Pulmonary artery endothelial cell (primary cell): ENCODE measurements at places on chromosomes 7 and 10. TPM values are rescaled to one million over a fixed set of nuclear protein-coding genes. Genes with fewer than 3 reads are reported as not detected.

MYL10 gene
- not detected in 2 replicates for total RNA-seq

DNA sequence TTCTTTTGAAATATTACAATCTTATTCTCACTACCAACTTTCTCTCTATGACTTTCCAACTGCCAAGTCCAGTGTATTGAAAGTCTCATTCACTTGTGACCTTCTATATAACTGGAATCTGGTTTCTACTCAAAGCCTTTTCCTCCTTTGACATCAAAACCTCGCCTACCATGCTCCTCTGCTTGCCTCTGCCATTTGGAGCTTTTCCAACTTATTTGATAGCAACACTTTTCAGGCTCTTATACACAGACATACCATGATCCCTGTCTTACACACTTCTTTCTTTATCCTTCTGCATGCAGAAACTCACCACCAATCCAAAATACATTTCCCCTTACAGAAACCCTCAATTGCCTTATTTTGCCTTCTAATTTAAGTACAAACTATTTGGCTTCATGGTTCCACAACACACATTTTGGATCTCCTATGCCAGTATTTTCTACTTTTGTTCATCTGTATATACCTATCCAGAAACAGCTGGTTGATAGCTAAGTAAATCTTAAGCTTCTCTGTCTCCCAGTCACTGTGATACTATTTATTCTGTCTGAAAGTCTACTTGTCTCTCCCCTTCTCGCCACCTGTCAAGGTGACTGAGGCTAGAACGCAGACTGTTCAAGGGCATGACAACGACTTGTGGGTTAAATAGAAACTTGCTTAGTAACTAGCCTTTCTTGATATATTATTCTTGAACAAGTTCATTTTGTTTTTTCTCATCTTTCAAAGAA, 22.4 kb downstream of the GNG11 start:
- no peak for DNase-seq

DNA sequence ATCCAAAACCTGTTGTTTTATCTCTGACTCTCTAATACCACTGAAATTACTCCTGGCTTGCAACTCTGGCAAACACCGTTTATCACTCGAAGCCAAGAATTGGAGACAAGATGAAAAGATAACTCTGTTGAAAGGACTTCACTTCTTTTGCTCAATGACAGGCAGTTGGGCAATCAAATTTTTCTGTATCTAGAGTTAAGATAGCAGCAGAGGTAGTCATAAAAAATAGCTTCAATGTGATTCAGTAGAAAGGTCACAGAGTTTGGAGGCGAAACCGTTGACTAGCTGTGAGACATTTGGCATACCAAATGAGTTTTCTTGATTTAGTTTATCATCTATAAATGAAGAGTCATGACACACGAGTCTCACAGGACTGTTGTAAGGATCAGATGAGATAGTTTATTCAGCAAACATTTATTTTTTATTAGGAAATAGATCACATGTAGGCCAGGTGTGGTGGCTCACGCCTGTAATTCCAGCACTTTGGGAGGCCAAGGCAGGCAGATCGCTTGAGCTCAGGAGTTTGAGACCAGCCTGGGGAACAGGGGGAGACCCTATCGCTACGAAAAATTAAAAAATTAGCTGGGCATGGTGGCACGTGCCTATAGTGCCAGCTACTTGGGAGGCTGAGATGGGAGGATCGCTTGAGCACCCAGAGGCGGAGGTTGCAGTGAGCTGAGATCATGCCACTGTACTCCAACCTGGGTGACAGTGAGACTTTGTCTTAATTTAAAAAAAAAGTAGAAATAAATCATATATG, 23.6 kb downstream of the AKR1B1 start:
- no peak for DNase-seq

RNLS gene
- total RNA-seq, result 2.2 and 7.1 TPM in 2 replicates

BMPER gene
- 0.42 and 0.46 TPM in 2 replicates for total RNA-seq

- DNase-seq, result no peak
Measured at GRCh38 chr7:28155019-28155660, 25.5 kb downstream of the JAZF1 start.

DNA sequence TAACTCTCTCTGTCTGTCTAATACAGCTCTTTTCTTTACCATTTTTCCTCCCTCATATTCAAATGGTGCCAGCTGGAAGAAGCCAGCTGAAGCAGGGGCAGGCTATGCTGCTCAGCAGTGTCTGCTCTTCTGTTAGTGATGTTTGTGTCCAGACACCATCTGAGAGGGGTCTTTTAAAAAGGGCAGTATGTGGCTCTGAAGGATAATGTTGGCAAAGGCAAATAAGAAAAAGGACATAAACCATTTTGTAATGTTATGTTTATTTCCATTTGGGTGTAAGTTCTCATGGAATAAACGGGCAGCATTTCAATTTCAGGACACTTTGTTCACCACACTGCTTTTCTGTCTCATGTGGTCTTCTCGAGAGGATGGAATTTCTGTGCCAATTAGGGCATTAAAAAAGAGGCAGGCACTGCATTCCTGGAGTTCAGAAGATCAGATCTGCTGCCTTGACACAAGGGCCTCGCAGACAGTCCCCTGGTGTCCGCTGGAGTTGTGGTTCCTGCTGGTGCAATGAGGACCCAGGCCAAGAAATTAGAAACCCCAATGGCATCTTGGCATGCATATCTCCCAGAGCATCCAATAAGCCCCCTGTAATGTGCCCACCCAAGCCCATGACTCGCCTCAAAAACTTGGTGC, 109.0 kb upstream of the ELMO1 start:
- DNase-seq, result no peak

- DNase-seq, result no peak
Measured at GRCh38 chr7:116800594-116800993, 61.8 kb upstream of the CAPZA2 start.

DNA sequence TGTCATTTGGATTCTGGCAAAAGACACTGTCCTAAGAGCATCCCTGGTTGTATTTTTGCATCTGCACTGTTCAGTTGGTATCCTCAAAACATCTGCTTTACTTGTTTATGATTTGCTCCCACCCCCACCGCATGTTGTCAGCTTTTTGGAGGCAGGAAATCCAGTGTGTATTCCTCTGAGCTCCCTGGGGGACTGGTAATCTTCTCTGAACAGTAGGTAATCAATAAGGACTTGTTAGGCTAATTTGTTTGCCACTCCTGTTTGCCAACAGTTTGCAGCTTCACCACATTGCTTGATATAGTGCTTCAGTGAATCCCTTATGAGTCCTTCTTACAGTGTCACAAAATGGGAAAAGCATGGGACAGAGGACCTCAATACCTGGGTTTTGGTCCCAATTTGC, 49.1 kb downstream of the FEZF1 start:
- no peak for DNase-seq

- DNase-seq, result no peak
Measured at GRCh38 chr7:27346531-27347275, 104.1 kb downstream of the EVX1 start.

GRCh38 chr7:99459087-99459486, 6.9 kb downstream of the ATP5MF start:
- DNase-seq, result no peak

DNA sequence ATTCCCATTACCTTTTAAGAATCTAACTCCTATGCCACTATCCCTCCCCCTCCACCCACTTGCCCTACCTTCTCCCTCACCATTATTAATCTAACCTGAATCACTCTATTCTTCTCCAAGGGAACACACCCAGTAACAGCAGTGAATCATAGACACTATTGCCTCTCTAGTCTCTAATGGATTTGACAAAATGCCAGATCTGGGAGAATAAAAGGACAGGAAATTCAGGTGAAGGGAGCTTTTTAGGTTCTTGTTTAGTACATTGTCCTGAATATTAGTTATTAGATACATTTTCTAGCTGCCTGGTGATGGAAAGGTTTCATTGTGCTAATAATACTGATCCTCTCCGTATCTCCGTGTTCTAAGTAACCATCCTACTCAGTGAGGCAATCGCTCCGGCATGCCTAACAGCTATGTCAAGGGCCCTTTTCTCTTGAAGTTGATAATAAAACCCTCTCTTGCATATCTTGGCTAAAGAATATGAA, 4.1 kb upstream of the SFR1 start:
- DNase-seq, result no peak

DNA sequence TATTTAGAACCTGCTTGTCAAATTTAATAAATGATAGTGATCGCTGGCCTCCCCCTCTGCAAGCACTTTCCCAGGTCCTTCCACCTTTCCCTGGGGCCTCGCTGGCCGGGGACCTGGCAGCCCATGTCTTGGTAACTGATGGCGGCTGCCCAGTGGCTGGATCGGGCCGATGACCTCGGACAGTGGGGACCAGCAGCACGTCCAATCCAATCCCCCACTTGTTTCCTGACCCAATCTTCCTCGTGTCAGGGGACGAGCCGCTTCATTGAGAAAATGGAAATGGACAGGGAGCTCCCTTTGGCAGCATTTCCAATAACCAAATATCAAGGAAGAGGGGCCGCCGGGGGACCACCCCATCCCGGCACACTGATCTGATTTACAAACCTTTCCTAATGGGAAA, 17.2 kb downstream of the EBF3 start:
- DNase-seq, result no peak

FGL2 gene
- total RNA-seq, result 0.25 and 0.26 TPM in 2 replicates
